Dermis microvascular lymphatic vessel endothelial cell (primary cell): ENCODE measurements at places on chromosomes 1 and 21. TPM values are rescaled to one million over a fixed set of nuclear protein-coding genes. Genes with fewer than 3 reads are reported as not detected.

Gene MTARC2
- 8.6 and 12.6 TPM in 2 replicates for total RNA-seq

GRCh38 chr1:200831091-200831490 lies 41.7 kb upstream of the GPR25 start:
- DNase-seq, result no peak

DNA sequence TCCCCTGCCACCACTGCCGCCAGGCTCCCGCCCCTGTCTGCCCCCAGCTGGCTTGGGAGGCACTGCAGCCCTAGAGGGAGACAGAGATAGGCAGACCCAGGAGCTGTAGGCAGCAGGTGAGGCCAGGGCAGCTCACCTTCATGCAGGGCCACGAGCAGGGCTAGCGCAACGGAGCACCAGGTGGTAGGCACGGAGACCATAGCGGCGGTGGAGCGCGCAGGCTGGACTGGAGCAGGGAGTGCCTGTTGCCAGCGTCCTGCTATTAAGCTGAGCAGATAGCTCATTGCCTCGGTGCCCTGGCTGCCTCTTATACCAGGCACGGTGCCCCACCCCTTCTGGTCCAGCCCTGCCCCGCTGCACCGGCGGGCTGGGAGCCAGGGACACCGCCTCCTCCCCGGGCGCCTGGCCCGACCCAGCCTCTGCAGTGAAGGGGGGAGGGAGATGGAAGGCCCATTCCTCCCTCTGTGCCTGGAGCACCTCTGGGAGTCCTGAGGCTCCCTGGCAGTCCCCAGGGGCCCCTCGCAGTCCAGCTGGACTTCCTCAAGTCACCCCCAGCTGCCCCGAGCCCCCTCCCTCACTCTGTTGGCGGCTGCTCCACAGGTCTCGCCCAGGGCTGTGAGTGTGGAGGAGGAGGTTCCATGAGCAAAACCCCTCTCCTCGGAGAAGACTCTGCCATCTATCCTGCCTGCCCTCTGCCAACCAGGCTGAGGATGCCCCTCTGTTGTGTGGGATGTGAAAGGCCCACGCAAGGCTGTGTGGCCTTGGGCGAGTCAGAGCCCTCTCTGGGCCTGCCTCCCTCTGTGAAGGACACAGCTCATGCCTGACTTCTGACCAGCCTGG lies at the start of gene EDN2:
EDN2 (minus strand) TSS at position 282 of the 840 bp plus-strand sequence; CDS start at position 200, 82 bp downstream.
- DNase-seq, result no peak

Gene NDUFS5
- total RNA-seq, result 337 and 433 TPM in 2 replicates

DNA sequence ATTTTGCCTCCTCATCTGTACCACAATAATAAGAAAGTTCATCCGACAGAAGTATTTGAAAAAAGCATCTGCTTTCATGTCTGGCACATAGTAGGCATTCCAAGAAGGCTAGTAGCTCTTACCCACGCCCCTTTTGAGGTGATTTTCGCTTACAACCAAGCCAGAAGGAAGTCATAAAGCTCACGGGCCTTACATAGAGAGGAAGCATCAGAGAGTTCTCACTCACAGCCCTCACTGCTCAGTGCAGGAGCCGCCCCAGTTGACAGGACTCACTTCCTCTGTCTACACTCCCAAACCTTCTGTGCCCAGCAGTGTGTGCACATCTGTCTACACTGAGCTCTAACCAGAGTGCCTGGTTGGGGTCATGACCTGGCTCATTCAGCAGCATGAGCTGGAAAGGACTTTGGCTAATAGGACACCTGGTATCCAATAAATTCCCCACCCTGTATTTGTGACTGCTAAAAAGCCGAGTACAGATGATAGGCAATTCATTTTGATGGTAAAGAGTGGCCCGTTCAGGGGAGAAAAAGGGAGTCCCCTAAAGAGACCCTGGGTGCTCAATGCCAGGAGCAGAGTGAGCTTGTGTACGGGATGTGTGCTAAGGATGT lies 36.8 kb upstream of the DUSP10 start:
- no peak for DNase-seq

Gene NTMT2
- total RNA-seq, result not detected in 2 replicates
